ENCODE measurements at places on chromosomes 7 and 10.
A peak's percentile ranks its signal among the peaks of the same experiment; 100 is the strongest.

GRCh38 chr7:120583899-120584586 is 273.9 kb downstream of the TSPAN12 start:
- peak; percentile 7 for DNase-seq

DNA sequence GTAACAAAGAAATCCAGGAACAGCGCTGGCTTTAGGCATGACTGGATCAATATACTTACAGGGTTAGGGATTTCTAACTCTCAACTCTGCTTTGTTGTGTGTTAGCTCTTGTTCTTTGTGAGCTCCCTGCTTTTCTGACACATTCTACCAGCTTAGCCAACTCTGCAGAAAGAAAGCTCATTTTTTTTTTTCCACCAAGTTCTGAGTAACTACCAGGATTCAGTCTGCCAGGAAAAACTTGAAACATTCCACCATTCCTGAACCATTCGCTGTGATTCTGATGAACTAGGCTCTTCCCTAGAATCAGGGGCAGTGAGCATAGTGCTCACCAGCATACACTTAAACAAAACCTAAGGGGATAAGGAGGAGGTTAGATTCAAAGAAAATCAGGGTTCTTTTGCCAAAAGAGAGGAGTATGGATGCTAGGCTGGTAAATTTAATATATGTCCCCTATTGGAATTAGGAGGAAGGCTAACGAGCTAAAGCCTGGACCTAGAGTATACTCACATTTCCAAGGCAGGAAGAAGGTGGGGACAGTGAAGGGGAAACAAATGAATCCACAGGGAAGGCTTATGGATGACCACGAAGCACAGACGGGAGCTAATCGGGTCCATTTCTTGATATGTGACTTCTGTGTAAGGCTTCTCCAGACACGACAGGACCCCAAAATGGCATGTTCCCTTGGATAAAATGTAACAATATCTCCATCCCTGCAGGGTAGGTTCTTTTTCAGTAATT is 183.4 kb downstream of the PRKG1 start:
- DNase-seq = no peak

GRCh38 chr7:118104812-118105441 is 79.0 kb upstream of the LSM8 start:
- no peak for DNase-seq

- no peak for DNase-seq
Measured at GRCh38 chr7:68783684-68784083, 814.6 kb upstream of the AUTS2 start.

DNA sequence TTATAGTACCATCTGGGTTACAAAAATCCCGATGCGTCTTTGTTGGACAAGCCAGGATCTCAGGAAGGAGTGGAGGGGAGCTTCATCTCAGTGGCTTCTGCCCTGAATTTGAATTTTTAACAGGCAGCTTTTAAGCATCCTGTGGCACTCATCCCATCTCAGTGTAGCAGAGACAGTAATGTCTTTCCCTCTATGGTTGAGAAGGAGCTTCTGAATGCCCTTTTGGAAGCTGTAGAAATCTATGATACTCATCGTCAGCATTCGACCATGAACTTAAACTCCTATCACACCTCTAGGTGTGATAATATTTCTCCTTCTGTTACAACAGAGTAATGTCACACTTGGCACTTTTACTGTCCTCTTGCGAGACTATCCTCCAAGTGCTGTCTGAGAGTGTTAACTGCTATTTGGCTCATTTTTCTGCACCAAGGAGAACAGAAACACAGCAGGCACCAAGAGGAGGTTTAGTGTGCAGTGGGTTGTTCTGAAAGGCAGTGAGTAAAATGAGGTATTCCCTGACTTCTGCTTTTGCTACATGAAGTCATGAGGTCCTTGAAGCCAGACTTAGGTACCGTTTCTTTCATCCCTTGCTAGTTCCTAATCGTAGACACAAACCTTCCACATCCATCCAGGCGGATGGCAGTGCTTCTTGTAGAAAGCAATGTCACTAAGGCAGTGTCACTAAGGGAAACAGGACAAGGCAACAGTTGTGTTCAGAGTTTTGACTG is 177.4 kb downstream of the CELF2 start:
- DNase-seq = no peak

DNA sequence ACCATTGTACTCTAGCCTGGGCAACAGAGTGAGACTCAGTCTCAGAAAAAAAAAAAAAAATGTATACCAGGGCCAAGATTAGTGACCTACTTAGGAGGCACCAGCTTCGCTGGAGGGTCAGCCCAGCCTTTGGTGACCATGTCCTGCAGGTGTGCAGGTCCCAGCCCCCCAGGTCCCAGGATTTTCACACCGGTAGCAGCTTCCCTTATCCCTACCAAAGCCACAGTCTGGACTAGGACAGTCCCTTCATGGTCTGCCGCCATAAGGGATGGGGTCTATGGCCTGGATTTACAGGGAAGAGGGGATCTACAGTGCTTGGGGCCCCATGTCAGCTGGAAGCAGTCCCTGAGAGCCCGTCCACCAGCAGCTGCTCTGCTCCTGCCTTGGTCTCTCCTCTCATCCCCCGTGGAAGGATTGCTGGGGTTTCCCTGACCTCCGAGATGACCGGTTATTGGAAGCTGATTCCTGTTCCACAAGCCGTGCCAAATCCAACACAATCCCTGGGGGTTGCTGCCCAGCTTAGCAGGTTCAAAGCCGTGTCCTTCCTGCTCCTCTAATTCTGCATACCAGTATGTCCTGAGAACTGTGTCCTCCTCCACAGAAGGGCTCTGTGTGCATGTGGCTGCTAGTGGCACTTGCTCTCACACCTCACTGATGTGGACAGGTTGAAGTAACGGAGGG is 11.0 kb upstream of the NDUFB2 start:
- no peak for DNase-seq

Measured in caudate nucleus (tissue), 63 donors.